CD4-positive, alpha-beta T cell treated with Interleukin-1 beta for 1 hour (primary cell): ENCODE measurements at places on chromosomes 6 and 20.

DNA sequence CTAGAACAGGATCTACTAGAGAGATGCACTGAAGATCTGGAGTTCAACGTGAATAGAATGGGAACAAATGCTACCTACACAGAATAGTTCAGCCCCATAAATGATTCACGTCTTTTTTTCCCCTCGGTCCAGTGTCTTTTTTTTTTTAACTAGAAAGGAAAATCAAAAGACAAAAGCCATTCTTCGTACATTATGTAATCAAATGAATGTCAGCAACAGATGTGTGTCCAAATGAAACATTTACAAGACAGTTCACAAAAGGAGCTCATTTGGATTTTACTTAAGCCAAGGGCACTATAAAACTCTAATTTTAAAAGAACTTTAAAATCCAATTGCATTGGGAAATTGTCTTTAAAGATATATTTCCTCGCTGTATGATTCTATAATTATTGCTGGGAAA, 42.4 kb downstream of the FAM184A start:
- DNase-seq = no peak

DNA sequence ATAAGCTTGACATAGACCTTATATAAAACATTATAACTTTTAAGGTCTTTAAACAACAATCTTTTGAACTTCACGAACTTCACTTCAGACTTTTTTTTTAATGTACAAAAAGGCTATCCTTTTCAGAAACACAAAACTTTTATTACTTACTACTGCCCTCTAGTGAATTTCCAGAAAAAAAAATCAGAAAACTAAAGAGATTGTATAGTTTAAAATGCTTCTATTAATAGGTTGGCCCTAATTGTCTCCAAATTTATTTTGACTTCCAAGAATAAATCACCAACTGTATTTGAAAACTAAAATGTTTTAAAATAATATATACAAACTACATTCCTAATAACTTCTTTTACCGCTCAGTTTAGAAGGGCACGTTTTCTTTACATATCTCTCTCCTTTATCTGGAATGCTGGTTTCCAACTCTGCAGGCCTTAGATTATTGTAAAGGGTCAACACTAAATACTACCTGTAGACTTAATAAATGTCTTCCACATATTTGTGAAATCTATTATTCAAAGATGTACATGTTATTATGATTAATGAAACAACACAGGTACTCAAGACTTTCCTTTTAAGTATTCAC, 66.8 kb downstream of the LMBRD1 start:
- no peak for DNase-seq

DNA sequence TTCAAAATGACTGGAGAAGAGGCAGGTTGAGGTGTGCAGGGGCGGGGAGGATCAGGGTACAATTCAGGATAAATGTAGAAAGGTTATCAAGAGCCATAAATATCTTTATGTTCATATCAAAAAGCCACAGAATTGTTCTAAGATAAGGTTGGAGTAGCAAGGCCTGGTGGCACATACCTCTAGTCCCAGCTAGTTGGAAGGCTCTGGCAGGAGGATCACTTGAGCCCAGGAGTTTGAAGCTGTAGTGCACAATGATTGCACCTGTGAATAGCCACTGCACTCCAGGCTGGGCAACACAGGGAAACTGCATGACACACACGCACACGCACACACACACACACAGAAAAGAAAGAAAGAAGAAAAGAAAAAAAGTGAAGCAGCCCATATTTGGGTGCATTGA, 194.8 kb downstream of the GRIK2 start:
- no peak for DNase-seq

DNA sequence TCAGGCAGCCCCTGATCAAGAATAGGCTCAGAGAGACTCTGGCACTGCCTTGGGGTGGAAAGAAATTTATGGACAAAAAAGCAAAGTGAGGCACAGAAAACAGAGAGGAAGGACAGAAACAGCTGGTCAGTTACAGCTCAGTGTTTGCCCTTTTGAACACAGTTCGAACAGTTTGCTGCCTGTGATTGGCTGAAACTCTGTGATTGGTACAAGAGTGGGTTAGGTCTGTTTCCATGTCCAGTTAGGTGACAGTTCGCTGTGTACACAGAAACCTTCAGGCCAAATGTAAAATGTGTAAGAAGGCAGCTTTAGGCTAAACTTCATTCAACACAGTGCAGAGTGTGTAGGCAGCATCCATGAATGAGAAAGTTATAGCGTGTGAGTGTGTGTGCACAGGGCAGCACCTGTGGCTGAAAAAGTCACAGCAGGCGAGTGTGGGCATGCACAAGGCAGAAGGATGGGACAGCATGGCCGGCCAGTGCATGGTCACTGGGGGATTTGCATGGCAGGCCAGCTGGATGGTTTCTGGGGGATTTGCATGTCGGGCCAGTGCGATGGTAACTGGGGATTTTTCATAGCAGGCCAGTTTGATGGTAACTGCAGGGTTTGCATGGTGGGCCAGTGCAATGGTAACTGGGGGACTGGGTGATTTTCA, 75.4 kb upstream of the FRMD1 start:
- no peak for DNase-seq

DNA sequence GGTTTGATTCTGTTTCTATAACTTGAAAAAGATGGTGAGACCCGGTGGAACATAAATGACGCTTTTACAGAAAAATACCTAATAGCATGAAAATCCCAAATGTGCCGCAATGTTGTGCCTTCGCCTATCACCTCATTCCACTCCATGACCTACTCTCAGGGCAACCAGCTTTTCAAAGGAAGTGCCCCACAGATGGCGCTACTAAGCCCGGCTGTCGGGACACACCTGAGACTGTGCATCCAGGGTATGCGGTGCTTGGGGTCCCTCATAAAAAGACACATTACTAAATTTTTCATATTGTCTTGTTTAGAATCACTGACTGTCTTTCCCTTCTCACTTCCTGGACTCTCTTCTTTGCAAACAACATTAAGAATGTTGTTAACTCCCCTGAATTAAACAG, 145.5 kb upstream of the RPS6KA2 start:
- no peak for DNase-seq

DNA sequence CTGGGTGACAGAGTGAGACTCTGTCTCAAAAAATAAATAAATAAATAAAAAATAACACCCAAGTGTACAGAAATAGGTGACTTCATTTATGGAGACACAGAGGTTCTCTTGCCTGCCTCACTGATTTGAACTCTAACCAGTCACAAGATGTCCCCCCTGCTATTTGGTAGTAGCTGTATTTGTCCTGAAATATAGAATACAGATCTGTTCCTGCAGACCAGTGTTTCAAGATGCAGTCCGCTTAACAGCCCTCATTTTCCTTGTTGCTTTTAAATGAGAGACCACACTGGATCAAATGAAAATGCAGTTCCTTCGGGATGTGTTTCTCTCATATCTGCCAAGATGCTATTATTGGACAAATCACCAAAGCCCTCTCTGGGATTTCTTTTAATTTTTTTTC, 7.6 kb downstream of the PLCB4 start:
- no peak for DNase-seq

GRCh38 chr6:45613656-45614055, 235.9 kb upstream of the SUPT3H start:
- DNase-seq = no peak
